Activated CD4-positive, alpha-beta T cell treated with anti-CD3 and anti-CD28 coated beads, Interleukin-2, amount 10 ng/mL, durations not matched to agents 24 days and 14 days (primary cell): ENCODE measurements at places on chromosomes 2 and 18. TPM values are rescaled to one million over a fixed set of nuclear protein-coding genes. Genes with fewer than 3 reads are reported as not detected.

The DSC2 gene
- not detected in 2 replicates for total RNA-seq

The POTEC gene
- not detected in 2 replicates for total RNA-seq

- no peak for DNase-seq
Measured at GRCh38 chr18:65755616-65756015, 4.8 kb downstream of the CDH7 start.

DNA sequence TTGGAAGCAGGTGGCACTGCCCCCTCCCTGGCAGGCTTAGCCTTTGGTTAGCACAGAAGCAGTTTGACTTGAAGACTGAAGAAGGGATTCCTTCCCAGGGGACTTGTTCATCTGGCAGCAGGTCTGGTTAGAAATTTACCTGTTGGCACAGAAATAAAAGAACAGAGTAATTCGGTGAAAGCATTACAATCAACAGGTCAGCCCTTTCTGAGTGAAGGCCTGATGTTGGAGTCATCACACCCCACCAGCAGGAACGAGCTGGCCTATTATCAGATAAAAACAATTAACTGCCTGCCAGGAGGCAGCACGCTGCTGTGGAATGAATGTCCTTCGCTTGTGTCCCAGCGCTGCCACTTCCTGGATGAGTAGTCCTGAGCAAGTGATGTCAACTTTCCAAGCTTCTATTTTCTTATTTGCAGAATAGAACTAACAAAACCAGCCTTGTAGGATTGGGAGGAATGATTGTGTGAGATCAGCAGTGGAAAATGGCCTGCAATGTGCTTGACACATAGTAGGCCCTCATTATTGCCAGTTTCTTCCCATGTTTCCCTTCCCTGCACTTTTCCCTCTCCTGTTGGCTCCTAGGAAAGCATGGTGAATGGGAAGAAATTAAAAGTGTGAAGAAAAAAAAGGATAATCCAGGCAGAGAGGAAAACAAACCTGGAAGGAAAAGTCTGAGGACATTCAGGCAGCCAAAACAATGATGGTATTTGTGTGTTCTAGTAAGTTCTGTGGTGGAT, 29.0 kb downstream of the LGALSL start:
- DNase-seq: no peak

The IDH1 gene
- total RNA-seq: 25.4 and 26.0 TPM in 2 replicates

GRCh38 chr2:3005859-3006501, 371.6 kb downstream of the EIPR1 start:
- no peak for DNase-seq

The NLRC4 gene
- 0.19 and 0.24 TPM in 2 replicates for total RNA-seq

DNA sequence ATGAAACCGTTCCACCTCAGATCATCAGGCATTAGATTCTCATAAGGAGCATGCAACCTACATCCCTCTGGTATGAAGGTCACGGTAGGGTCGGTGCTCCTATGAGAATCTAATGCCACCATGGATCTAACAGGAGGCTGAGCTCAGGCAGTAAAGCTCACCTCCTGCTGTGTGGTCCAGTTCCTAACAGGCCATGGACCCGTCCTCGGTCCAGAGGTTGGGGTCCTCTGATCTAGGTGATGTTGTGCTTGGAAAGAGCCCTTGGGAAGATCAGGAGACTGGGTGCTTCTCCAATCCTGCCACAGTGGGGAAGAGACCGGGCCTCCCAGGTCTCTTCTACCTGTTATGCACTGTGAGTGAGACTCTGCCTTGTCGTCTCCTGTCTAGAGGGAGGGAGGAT, 104.6 kb downstream of the ACKR3 start:
- no peak for DNase-seq

- no peak for DNase-seq
Measured at GRCh38 chr2:109220860-109221259, 91.9 kb downstream of the SH3RF3 start.
